ENCODE measurements at places on chromosomes 3 and 15.

- no peak for DNase-seq
Measured at GRCh38 chr3:36741285-36741684, 23.1 kb downstream of the DCLK3 start.

GRCh38 chr3:157429708-157430107 lies 6.9 kb upstream of the PTX3 start:
- no peak for DNase-seq

GRCh38 chr3:194472290-194472920 lies 14.4 kb downstream of the ATP13A3 start:
- no peak for DNase-seq

DNA sequence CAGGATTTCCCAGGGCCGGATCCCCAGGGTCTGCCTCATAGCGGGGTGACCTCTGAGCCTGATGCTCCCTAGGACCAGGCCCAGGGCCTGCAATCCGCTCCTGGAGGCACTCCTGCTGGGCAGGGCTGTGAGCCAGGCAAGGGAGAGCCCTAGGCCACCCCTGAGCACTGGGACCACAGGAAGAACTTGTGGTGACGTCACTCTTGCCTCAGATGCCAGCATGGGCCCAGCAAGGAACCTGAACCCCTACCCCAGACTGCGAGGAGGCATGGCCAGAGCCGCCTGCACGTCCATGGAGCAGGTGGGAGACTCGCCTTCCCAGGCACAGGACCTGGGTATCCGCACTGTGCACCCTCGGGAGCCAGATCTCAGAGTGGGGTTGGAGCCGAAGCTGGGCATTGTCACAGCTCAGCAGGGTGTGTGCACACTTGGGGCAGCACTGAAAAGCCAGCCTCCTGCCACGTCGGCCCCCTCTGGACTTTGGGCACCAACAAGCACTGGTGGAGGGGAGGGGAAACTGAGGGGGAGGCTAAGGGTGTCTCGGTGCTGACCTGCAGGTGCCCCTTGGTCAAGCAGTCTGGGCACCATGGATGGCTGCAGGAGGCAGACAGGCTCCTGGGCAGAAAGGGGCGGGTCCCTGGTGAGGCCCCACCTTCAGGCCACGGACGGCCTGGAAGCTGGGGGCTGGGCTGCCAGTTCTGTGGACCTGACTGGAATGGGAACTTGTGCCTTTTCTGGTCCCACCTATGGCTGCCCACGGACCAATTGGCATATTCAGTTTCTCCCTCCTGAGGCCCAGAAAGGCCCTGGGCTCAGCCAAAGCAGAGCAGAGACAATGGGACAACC lies 49.3 kb downstream of the SLC6A20 start:
- DNase-seq, result no peak

DNA sequence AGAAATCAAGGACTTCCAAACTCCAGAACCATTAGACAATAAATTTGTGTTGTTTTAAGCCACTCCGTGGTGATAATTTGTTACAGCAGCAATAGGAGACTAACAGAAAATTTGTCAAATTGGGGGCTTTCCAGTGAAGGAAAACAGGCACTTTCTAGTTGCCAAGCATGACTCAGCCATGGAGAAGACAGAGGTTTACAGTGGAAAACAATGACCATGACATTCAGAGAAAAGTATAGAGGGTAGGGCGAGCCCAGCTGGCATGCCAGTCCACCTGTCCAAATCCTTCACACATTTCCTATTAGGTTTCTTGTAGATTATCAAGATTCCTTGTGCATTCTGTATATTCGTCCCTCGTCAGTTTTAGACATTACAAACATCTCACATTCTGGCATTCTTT lies 24.9 kb downstream of the SLCO2A1 start:
- DNase-seq, result no peak

DNA sequence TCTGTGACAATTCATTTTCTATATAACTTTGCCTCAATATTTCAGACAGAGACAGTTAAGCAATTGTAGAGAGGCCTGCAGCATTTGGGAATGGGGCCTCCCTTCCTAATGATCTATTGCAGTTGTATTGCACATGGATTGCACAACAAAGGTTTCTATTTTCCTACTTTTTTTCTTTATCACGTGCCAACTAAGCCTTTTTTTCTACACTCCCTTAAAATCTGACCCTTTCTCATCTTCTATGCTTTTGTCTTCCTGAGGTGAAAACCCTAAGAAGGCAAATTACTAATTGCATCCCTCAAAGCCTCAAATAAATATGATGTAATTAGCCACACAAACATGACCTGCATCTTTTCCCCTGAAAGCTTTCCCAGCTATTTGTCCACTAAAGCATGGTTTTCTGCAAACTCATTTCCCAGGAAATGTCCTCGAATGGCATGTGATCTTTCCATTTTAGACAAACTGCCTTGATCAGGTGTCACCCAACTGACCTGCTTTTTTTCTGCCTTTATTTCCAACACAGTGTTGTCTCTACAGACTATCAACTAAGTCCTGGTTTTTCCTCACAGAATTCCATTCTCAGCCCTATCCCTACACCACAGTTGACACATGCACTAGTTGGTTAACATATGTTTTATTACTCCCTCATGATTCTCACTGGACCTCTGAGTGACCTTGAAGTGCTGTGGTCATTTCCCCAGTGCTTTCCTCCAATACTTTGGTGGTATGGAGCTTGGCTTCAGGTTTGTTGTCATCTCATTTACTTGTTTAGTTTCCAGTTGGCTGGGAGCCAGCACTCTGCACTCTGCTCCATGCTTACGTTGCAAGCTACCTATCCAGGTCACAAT lies 31.9 kb upstream of the TSC22D2 start:
- DNase-seq, result no peak

DNA sequence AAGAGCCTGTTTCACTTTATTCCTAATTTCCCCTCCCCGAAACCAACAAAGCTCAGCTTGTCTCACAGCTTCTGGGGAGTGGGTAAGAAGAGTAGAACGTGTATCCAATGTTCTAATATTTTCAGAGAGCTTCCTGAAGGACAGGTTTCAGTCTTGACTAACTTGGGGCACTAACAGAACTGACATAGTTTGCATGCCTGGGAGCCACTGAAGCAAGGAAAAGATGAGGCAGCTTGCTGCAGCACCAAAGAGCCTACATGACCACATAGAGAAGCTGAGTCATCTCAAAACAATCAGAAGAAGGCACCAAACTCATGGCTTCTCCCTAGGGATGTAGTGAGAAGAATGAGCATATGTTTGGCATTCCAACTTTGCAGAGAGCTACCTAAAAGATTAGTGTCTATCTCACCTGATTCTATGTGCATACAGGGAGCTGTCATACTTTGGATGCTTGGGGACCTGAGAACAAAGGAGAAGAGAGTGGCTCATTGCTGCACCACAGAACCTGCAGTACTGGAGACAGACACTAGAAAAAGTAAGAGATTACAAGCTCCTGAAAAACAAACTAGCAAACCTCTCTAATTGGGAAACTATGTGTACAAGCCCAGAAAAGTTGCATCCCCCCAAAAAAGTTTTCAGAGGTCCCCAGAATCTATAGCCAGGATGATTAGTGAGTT lies 86.9 kb downstream of the DCLK3 start:
- no peak for DNase-seq

- no peak for DNase-seq
Measured at GRCh38 chr3:140630866-140631265, 47.0 kb upstream of the TRIM42 start.

GRCh38 chr15:70433586-70434324 lies 329.6 kb downstream of the UACA start:
- DNase-seq, result no peak

GRCh38 chr3:43727930-43728329 lies 37.2 kb downstream of the ABHD5 start:
- DNase-seq, result no peak

All from activated naive CD4-positive, alpha-beta T cell treated with Interleukin-2 at 50 U/mL for 16 hours (primary cell).